ENCODE measurements at places on chromosomes 4 and X.

DNA sequence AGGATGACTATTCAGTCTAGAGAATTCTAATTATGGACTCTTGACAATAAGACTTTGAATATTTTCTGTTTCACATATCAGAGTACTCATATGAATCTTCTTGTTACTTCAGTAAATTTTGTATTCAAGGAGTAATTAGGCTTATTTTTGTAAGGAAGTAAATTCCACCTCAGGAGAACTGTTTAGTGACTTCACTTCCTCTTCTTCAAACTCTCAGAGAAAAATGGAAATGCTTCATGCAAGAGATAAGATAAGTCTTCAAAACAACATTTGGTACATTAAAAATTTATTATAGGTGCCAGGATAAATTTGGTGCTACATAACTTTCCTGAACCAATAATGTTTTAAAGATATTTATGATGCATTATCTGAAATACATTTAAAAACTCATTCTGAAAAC is 1421.9 kb downstream of the PCDH7 start:
- DNase-seq = no peak

GRCh38 chr4:125344198-125344597 is 29.4 kb downstream of the FAT4 start:
- no peak for DNase-seq

- DNase-seq = no peak
Observed at GRCh38 chr4:63036159-63036866, 1372.9 kb downstream of the TECRL start.

DNA sequence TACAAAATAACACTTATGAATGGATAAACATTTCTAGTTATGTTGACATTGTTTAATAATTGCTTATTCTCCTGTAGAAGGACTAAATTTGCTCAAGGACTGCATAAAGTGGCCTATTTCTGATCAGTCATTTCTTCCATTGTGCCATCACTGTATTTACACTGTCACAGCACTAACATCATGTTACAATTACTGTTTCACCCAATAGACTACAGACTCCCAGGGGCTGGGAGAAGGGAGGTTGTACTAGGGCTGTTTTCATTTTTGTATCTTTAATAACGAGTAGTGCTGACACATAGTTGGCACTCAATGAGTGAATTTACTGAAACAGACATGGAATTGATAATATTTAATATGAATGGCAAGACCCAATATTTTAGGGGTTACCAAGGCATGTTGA is 139.5 kb downstream of the SLC10A7 start:
- DNase-seq = no peak

GRCh38 chrX:138034136-138034535 is 468.2 kb downstream of the ZIC3 start:
- DNase-seq = no peak

DNA sequence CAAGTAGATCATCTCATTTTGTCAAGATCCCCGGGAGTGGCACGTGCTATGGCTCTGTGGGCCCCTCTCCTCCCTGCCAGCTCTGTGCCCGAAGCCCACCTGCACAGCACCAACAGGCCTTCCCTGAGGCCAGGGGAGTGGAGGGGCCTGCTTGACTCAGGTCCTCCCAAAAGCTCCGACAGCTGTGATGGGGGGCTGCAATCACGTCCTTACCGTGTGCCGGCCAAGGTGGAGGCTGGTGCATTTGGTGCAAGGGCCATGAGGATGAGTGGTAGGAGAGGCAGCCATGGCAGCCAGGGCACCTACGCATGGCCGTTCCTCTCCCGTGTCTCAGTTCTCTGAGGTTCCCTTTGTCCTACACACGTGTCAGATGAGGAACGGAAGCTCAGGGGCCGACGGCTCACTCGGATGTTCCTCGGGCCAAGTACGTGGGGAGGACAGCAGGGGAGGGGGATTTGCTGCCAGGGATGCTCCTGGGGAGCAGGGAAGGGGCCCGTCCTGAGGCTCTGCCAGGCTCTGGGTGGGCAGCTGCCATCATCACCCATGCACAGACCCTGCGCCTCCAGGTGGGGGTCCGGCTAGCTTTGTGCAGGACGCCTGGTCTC is 95.8 kb downstream of the HMX1 start:
- DNase-seq = no peak

DNA sequence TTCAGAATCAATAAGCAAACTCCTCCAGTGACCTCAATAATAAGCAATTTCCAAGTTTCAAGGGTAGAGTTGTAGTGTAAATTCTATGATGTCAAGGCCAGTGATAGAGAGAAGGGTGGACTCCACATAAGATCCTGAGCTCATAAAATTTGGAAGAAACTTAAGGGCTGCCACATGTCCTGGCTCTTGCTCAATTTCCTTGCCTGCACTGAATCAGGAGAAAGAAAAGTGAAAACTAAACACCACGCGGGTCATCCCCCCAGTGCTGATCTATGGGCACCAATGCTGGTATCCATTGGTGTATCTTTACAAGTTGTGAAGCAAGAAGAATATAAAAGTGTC is 392.0 kb upstream of the INTU start:
- no peak for DNase-seq

- DNase-seq = no peak
Observed at GRCh38 chr4:182293691-182294255, 50.6 kb downstream of the TENM3 start.

DNA sequence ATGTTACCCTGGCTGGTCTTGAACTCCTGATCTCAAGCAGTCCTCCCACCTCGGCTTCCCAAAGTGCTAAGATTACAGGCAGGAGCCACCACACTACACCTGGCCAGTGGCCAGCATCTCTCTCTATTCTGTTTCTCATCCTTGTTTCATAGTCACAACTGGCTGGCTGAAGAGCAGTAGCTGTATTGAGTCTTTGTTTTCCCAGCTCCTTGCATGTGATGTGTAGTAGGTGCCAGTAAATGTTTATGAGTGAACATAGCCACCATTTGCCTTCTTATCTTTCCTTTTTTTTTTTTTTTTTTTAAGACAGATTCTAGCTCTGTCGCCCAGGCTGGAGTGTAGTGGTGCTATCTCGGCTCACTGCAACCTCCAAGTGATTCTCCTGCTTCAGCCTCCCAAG is 23.6 kb downstream of the NUDT9 start:
- DNase-seq = no peak
